Natural killer cell treated with Interleukin-12 subunit alpha and Interleukin-12 subunit beta and Interleukin-15 and Interleukin-18, amount 100 ng/mL, for 72 hours (primary cell): ENCODE measurements at places on chromosomes 5 and 9.

DNA sequence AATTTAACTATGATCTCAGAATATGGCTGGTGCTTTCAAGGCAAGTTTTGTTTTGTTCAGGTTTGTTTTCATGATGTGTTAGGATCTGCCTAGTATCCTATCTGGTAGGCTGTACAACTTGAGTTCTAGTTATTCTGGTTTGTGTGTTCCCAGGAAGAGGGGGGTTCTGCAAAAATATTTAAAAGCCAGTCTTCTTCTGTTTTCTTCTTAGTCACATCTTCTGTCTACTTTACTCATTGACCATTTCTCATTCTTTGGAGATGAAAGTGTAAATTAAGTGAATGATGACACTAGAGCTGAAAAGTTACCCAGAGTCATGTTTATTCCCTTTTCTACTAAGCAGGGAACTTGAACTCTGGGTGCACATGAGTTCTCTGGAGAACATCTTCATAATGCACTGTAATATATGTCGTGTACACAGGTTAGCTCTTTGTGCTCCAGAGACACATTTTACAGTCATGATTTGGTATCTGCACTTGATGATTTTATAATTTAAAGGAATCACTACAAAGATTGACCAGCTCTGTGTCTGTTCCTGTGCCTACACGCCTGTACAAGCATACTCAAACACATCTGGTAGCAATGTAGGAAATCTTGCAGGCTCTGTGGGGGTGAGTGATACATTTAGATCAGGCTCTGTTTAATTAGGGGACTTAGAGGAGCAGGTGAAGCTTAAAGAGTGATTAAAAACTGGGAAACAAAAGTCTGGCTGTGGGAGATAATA is 5.0 kb downstream of the SMAD5 start:
- no peak overlapping the region for H3K4me3 ChIP-seq
- no peaks in the 10 kb centered on the region for H3K27me3 ChIP-seq
- H3K4me1 ChIP-seq: peaks cover 45% of the 10 kb centered on the region
- no peaks in the 10 kb centered on the region for H3K36me3 ChIP-seq

- no peak for DNase-seq
- peaks cover 8% of the 10 kb centered on the region for H3K4me1 ChIP-seq
- no peak overlapping the region for H3K27ac ChIP-seq
Observed at GRCh38 chr5:120454094-120454798, 9.9 kb upstream of the PRR16 start.

DNA sequence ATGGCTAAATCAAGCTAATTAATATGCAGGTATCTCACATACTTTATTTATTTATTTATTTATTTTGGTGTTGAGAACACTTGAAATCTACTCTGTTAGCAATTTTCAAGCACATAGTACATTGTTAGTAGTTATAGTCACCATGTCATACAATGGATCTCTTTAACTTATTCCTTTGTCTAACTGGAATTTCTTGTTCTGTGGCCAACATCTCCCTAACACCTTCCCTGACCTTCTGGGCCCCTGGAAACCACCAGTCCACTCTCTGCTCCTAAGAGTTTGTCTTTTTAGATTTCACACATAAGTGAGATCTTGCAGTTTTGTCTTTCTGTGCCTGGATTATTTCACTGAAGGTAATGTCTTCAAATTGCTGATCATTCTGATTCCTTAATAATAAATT is 229.1 kb downstream of the SEMA5A start:
- no peaks in the 10 kb centered on the region for H3K36me3 ChIP-seq
- H3K27me3 ChIP-seq: no peaks in the 10 kb centered on the region
- H3K4me3 ChIP-seq: no peak overlapping the region
- no peak overlapping the region for H3K27ac ChIP-seq
- no peak for DNase-seq

- no peak overlapping the region for H3K27ac ChIP-seq
- no peaks in the 10 kb centered on the region for H3K36me3 ChIP-seq
- H3K4me1 ChIP-seq: no peaks in the 10 kb centered on the region
- peaks cover 7% of the 10 kb centered on the region for H3K27me3 ChIP-seq
Observed at GRCh38 chr5:1401536-1402138, 43.6 kb downstream of the SLC6A3 start.

GRCh38 chr5:53649352-53649751 is 88.9 kb downstream of the NDUFS4 start:
- H3K36me3 ChIP-seq: peaks cover 6% of the 10 kb centered on the region
- H3K4me3 ChIP-seq: no peak overlapping the region
- no peak overlapping the region for H3K27ac ChIP-seq
- H3K27me3 ChIP-seq: no peaks in the 10 kb centered on the region

GRCh38 chr9:96883922-96884321 is 29.6 kb upstream of the ZNF782 start:
- H3K36me3 ChIP-seq: peaks cover 5% of the 10 kb centered on the region
- DNase-seq: no peak
- no peak overlapping the region for H3K27ac ChIP-seq
- no peak overlapping the region for H3K4me3 ChIP-seq
- H3K4me1 ChIP-seq: no peaks in the 10 kb centered on the region

DNA sequence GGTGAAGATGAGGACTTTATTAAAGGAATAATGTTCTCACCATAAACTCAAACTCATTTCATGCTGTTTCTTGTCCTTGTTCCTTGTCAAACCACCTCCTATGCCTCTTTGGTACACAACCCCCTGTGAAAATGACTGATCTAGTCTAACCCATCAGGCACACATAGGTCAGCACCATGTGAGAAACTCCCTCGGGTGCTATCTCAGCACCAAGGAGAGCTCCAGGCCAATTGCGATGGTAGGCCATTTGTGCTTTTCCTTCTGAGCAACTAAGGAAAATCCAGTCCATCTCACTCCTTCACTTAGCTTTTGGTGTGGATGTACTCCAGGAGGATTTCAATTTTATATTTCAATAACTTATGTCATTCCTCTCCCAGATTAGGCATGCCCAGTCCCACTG is 199.8 kb downstream of the ZNF608 start:
- H3K4me3 ChIP-seq: no peak overlapping the region
- peaks cover 17% of the 10 kb centered on the region for H3K27me3 ChIP-seq
- peaks cover 10% of the 10 kb centered on the region for H3K36me3 ChIP-seq
- no peak for DNase-seq
- H3K27ac ChIP-seq: no peak overlapping the region

GRCh38 chr5:16178745-16179372 is 732 bp downstream of the MARCHF11 start:
- H3K27ac ChIP-seq: no peak overlapping the region
- H3K36me3 ChIP-seq: peaks cover 22% of the 10 kb centered on the region

DNA sequence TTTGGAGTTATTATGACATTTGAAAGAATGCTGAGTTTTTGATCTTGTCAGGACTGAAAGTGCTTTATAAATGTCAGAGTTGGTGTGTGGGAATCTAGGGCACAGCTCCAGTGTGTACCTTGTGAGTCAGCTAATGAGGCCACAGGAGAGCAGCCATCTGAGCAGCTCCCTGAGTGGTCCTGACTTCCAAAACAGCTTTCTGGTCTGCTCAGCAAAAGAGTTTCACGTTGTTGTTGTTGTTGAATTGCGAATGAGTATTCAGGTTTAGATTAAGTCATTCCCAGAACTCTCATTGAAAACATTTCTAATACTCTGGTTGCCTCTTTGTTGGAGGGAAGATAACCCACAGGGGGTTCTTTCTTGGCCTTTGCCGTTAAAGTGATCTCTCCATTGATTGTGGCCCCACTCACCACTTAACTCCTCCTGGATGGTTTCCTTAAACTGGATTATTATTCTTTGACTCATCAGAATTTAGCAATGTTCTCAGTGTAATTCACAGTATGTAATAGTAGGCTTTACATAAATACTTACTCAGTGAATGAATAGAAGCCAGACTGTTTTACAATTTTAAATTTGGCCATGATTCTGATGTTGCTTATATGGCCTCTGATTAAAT is 125.1 kb upstream of the SGCD start:
- no peaks in the 10 kb centered on the region for H3K36me3 ChIP-seq
- H3K27ac ChIP-seq: no peak overlapping the region
- no peak overlapping the region for H3K4me3 ChIP-seq
- DNase-seq: no peak
- H3K27me3 ChIP-seq: no peaks in the 10 kb centered on the region
